ENCODE measurements at places on chromosomes 4 and X.

DNA sequence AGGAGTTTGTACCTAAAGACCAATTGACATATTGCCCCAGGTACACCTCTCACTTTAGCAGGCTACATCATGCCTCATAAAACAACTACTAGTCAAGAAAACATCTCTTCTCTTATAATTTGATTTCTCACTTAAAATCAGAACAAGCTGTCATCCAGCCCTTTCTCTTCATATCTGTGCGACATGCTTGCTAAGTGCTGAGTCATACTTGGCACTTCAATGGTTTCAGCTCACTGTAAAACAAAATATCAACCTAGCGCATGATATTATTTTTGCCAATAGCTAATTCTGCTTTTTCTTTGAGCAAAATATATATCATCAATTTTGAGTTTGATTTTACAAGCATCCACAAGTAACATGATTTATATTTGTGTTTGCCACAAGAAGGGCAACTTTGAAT lies 27.9 kb upstream of the FUNDC1 start:
- no peak for DNase-seq

DNA sequence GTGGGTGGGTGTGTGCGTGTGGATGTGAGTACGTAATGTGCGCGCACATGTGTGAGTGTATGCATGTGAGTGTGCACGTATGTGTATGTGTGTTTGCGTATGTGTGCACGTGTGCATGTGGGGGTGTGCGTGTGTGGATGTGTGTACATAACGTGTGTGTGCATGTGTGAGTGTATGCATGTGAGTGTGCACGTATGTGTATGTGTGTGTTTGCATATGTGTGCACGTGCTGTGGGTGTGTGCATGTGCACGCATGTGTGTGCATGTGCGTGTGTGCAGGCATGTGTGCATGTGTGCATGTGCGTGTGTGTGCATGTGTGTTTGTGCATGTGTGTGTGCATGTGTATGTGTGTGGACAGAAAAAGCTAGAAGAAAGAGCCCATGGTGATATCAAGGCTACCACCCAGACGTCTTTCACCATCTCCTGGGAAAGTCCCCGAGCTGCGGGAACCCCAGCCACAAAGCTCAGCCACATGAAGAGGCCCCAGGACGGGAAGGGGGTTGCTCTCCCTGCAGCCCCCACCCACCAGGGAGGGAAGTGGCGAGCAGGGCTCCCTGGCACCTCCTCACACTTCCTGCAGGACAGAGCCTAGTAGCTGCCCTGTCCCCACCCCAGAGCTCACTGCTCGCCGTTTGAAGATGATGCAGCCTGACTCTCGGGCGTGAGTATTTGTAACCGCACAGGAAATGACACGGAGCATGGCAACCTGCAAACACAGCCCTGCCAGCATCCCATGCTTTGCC lies 108.3 kb downstream of the DCTD start:
- DNase-seq, result peak; percentile 90

GRCh38 chr4:177450426-177451107 lies 8.3 kb upstream of the AGA start:
- DNase-seq, result no peak

DNA sequence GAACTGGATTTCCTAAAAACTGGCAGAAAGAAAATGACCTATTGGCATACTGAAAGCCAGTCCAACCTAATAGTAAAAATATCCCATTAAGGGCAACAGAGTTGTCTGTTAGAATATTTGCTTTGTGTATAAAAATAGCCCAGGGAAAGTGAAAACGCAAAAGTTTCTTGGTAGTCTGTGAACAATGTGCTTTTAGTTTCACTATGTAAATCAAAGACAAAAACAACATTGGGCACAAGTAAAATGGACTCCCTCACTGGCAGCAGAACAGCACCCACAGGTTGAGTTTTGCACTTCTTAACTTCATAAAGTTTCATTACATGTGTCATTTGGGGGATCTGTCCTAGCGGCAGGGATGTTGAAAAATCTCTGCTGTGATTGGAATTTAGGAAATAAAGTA lies 4.3 kb upstream of the FGG start:
- no peak for DNase-seq

Data from KBM-7 (cell line).